Osteoblast (primary cell): ENCODE measurements at places on chromosomes 7 and 10. TPM values are rescaled to one million over a fixed set of nuclear protein-coding genes. Genes with fewer than 3 reads are reported as not detected.

DNA sequence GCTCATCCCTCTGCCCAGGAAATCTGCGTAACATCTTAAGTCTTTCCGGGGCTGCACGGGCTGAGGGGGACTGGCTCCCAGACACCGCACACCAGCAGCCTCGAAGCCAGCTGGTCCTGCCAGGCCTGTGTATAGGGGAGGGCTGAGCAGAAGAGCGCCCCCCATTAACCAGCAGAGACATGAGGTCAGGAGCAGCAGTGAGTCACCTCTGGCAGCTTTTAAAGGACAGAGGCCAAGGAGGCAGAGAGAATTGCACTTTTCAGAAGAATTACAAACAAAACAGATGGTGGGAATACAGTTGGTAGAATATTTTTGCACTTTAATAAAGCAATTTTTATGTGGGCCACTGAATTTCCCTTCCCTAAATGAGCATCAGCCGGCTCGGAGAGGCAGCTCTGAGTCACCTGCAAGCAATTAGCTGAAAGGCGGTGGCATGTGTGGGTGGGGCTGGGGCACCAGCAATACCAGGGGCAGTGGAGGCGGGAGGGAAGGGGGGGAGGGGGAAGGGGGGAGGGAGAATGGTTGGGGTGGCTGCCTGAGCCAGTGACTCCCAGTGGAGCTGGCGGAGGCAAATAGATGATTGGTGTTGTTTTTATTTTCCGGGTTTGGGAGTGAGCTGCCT lies 39.1 kb downstream of the GOLGA7B start:
- no peaks in the 10 kb centered on the region for H3K36me3 ChIP-seq
- H3K4me3 ChIP-seq: no peak overlapping the region
- peaks cover 4% of the 10 kb centered on the region for H3K27me3 ChIP-seq
- DNase-seq: peak; percentile 93
- H3K4me1 ChIP-seq: peaks cover 12% of the 10 kb centered on the region

Gene SLC13A1
- not detected in 2 replicates for total RNA-seq

- H3K27me3 ChIP-seq: no peaks in the 10 kb centered on the region
- DNase-seq: no peak
- peaks cover 44% of the 10 kb centered on the region for H3K4me1 ChIP-seq
- peak overlapping the region; percentile 48 for H3K4me3 ChIP-seq
- H3K27ac ChIP-seq: peak overlapping the region; percentile 74
Observed at GRCh38 chr7:134865001-134865845, 85.8 kb downstream of the CALD1 start.

- H3K4me3 ChIP-seq: no peak overlapping the region
- H3K27me3 ChIP-seq: peaks cover 3% of the 10 kb centered on the region
- no peaks in the 10 kb centered on the region for H3K36me3 ChIP-seq
- no peak overlapping the region for H3K27ac ChIP-seq
- H3K4me1 ChIP-seq: peaks cover 18% of the 10 kb centered on the region
Observed at GRCh38 chr7:43516581-43517342, 66.1 kb upstream of the STK17A start.

Gene CPN1
- not detected in 2 replicates for total RNA-seq

DNA sequence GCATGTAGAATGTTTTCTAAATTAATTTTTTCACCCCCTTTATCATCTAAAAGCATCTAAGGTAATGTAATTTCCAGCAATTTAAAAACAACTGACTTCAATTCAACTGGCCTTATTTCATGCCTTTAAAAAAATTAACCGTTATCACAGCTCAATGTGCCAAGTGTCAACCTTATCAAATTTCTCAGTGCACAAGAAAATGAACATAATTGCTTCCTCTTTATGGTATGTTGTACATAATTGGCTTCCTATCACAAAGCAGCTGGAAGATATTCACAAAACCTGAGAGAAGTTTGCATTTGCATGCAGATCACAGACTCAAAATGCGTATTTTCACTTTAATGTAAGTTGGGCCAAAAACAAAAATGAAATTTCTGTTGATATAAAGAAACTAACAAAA lies 966.4 kb downstream of the GRM8 start:
- no peaks in the 10 kb centered on the region for H3K27me3 ChIP-seq
- H3K27ac ChIP-seq: no peak overlapping the region
- no peaks in the 10 kb centered on the region for H3K36me3 ChIP-seq

DNA sequence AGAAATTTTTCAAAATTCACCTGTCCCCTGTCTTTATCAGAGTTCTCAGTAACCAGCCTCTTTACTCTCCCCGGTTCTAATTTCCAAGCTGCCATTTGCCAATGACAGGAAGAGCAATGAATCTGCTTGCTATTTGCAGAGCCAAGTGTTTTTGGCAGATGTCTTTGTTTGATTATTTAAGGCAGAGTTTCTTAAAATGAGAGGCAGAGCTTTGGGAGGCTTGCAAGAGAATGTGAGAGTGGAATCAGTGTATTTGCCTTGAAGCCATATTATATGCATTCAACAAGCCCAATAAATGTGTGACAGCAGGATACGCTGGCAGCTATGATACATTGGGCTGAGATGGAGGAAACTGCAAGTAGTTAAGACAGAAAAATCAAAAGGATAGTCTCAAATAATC lies 196.5 kb downstream of the PHF14 start:
- peak; percentile 1 for DNase-seq
- H3K27ac ChIP-seq: no peak overlapping the region
- H3K27me3 ChIP-seq: no peaks in the 10 kb centered on the region
- no peaks in the 10 kb centered on the region for H3K36me3 ChIP-seq

GRCh38 chr7:89311886-89312285 lies 516.3 kb upstream of the TEX47 start:
- no peak overlapping the region for H3K4me3 ChIP-seq
- no peaks in the 10 kb centered on the region for H3K4me1 ChIP-seq
- DNase-seq: no peak

Gene CRTAC1
- total RNA-seq: not detected in 2 replicates

- no peak overlapping the region for H3K27ac ChIP-seq
- H3K27me3 ChIP-seq: peaks cover 21% of the 10 kb centered on the region
- DNase-seq: no peak
- H3K4me3 ChIP-seq: no peak overlapping the region
Observed at GRCh38 chr10:44908066-44908749, 2.9 kb upstream of the TMEM72 start.

Gene TSPAN12
- total RNA-seq: 0.59 and 1.8 TPM in 2 replicates

DNA sequence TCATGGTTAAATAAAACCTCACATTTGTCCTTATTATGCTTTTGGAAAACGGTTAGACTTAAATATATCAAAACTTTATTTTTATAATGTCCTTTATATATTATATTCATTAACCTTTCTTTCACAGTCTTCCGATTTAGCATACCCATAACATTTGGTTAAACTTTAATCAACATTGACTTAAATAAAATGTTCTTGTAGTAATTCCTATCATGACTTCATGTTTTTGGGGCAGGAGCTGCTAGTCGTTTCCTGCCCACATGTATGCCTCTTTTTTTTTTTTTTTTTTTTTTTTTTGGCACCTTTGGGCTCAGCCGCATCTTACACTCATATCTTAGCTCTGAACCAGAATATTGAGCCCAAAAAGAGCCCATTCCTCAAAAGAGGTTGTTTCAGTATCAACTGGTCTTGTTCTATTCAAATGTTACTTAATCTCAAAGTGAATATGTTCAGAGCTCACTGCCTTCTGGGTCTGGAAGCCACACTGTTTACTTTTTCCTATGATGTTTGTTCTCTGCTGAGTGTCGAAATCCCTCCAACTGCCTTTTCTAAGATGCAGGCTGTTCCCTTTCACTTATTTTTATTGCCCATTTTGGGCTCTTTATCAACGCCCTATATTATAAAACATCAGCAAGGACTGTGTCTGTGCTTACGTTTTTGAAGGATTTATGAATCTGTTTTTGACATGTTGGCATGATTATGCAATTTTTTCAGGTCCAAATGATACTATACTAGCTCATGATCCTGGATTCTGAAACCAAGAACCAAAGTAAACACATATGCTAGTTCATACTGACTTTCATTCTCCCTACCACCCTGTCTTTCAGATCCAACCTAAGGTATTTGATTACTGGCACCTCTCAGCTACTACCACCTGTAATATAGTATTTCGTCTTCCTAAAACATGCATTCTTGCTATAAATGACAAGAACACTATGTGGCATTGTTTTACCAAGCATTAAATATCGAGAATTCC lies 914.4 kb downstream of the PCDH15 start:
- no peaks in the 10 kb centered on the region for H3K4me1 ChIP-seq
- no peak overlapping the region for H3K27ac ChIP-seq
- DNase-seq: no peak
- H3K27me3 ChIP-seq: no peaks in the 10 kb centered on the region
- H3K4me3 ChIP-seq: no peak overlapping the region

DNA sequence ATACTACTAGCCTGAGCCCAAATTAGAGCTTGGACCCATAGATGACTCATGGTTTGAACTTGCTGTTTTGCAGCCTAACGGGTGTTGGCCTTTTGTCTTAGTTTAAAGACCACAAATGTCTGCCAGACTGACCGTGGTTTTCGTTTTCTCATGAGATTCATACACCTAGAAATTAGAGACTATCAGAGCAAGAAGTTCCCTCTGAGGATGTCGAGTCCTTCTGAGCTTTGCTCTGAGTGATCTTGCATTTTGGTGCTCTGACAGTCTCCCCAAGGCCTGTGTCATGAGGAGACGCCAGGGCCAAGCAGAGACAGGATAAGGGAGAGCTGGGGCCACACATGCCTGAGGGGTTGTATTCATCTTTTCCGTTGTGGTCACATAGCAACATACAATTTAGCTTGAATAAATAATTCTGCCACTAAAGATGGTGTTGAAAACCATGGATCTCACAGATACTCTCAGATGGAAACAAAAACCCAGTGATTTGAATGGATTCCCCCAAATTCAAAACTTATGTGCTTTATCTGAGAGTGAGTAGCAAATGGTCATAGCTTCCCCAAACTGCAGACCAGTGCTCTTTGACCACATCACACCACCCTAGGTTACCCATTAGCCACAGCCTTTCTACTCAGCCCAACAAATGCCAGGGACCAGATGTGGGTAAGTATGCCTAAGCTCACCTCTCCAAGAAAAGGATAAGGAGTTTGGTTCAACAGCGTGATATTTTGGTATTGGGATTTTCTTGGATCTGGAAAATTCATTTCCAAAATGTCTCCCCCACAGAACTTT lies 762.0 kb upstream of the IGFBP3 start:
- H3K4me1 ChIP-seq: peaks cover 14% of the 10 kb centered on the region
- H3K27ac ChIP-seq: peak overlapping the region; percentile 65
- H3K4me3 ChIP-seq: no peak overlapping the region

Gene NUP205
- 29.5 and 33.7 TPM in 2 replicates for total RNA-seq

GRCh38 chr10:59008452-59008851 lies 168.0 kb upstream of the PHYHIPL start:
- peaks cover 7% of the 10 kb centered on the region for H3K4me1 ChIP-seq
- no peaks in the 10 kb centered on the region for H3K36me3 ChIP-seq
- no peak for DNase-seq
- no peaks in the 10 kb centered on the region for H3K27me3 ChIP-seq

- no peak for DNase-seq
- peaks cover 9% of the 10 kb centered on the region for H3K4me1 ChIP-seq
Observed at GRCh38 chr10:52469970-52470705, 156.1 kb downstream of the DKK1 start.

DNA sequence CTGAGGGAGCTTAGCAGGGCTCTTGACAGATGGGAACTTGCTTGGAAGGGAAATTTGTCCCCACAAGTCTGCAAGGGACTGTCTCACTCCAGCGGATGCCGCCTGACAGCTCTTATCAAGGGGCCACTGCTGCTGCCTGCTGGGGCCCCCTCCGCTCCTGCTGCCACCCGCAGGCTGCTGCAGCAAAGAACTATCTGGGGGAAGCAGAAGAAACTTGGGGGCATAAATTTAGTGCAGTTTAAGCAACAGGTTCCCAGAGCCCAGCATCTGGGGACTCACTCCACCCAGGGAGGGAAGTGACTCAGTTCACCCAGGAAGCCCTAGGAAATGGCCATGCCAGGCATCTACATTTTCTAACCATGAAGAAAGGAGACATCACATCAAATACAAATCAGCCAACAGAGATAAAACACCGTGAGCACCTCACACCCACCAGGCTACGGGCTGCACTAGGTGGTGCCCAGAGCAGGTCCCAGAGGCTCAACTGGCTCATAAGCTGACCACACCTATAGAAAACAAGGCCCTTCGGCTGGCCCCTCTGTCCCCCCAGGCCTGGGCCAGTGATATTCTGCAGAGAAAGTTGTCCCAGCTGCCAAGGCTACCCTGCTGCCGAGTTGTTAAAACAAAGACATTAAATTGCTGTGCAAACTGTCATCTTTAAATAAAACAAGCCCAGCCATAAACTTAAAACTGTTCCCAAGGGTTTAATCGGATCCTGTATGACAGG lies 3.7 kb downstream of the RGS10 start:
- no peak overlapping the region for H3K4me3 ChIP-seq
- no peaks in the 10 kb centered on the region for H3K27me3 ChIP-seq
- DNase-seq: peak; percentile 75
- no peak overlapping the region for H3K27ac ChIP-seq
- no peaks in the 10 kb centered on the region for H3K36me3 ChIP-seq

GRCh38 chr10:130935897-130936550 lies 375.5 kb downstream of the TCERG1L start:
- DNase-seq: no peak
- no peaks in the 10 kb centered on the region for H3K27me3 ChIP-seq
- no peaks in the 10 kb centered on the region for H3K36me3 ChIP-seq
- no peak overlapping the region for H3K4me3 ChIP-seq
- H3K4me1 ChIP-seq: no peaks in the 10 kb centered on the region

DNA sequence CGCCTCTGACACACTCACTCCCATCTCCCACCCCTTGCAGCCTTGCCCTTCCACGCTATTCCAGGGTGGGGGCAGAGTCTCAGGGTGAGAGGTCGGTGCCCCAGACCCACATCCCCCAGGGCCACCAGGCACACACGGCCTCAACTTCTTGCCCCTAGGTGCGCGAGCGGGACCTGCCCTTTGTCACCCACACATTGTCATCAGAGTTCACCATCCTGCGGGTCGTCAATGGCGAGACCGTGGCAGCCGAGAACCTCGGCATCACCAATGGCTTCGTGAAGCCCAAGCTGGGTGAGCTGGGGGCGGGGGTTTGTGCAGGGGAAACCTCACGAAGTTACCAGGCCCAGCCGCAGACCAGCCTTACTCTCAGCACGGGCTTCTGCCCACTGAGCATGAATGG lies 53.3 kb downstream of the CASTOR2 start:
- DNase-seq: peak; percentile 22
- H3K4me1 ChIP-seq: no peaks in the 10 kb centered on the region
- no peaks in the 10 kb centered on the region for H3K36me3 ChIP-seq
- no peak overlapping the region for H3K4me3 ChIP-seq
- H3K27me3 ChIP-seq: no peaks in the 10 kb centered on the region

GRCh38 chr10:2856598-2856997 lies 210.8 kb upstream of the PFKP start:
- no peaks in the 10 kb centered on the region for H3K27me3 ChIP-seq
- H3K4me3 ChIP-seq: no peak overlapping the region
- H3K27ac ChIP-seq: no peak overlapping the region
- H3K4me1 ChIP-seq: no peaks in the 10 kb centered on the region
- no peaks in the 10 kb centered on the region for H3K36me3 ChIP-seq

DNA sequence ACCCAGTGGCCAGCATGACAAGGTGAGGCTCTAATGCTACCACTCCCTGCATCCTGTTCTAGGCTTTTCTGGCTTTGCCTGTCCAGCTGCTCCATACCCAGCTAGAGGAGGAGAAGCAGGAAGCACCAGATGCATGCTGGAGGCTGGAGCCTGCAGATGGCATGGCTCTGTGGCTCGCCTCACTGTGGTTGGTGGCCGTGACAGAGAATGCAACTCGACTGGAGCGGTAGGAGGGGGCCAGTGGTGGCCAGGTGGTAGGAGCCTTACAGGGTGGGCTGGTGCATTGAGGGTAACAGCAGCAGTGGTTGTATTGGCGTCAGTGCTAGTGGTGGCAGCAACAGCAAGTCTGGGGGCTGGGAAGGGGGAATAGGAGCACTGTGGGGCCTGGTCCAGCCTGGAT lies 128.6 kb downstream of the ZNF248 start:
- DNase-seq: no peak
- no peak overlapping the region for H3K4me3 ChIP-seq
- no peaks in the 10 kb centered on the region for H3K4me1 ChIP-seq
- no peaks in the 10 kb centered on the region for H3K36me3 ChIP-seq
